ENCODE measurements at places on chromosomes 11 and 22.

DNA sequence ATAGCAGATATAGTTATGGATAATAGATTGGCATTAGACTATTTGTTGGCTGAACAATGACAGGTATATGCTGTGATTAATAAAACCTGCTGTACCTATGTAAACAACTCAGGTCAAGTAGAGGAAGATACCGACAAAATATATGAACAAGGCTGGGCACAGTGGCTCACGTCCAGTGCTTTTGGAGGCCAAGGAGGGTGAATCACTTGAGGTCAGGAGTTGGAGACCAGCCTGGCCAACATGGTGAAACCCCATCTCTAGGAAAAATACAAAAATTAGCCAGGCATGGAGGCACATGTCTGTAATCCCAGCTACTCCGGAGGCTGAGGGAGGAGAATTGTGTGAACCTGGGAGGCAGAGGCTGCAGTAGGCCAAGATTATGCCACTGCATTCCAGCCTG is 14.0 kb upstream of the CHKA start:
- DNase-seq, result no peak

- peak; percentile 0 for DNase-seq
These were observed at the start of gene NAALAD2 for GRCh38 chr11:90134478-90135003. NAALAD2 (plus strand) TSS chr11:90134663; CDS start chr11:90134759, 96 bp downstream.

DNA sequence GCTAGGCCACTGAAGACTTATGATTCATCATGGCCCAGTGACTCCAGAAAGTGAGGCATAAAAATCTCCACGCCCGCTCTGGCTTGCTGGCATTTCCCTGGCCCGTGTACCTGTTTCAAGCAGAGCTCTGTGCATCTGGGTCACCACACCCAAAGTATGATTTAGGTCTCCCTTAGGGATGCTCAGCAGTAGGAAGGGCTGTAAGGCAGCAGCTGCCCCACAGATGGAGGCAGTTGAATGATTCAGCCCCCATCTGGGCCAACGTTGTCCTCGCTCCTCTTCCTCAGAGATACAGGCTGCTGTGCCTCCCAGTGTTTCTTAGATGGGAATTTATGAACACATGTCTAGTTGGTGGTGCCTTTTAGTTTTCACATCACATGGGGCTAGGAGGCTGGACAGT is 21.6 kb downstream of the GPR83 start:
- DNase-seq, result no peak

- DNase-seq, result no peak
These were observed 72.1 kb upstream of the YWHAH start for GRCh38 chr22:31872209-31872608.

DNA sequence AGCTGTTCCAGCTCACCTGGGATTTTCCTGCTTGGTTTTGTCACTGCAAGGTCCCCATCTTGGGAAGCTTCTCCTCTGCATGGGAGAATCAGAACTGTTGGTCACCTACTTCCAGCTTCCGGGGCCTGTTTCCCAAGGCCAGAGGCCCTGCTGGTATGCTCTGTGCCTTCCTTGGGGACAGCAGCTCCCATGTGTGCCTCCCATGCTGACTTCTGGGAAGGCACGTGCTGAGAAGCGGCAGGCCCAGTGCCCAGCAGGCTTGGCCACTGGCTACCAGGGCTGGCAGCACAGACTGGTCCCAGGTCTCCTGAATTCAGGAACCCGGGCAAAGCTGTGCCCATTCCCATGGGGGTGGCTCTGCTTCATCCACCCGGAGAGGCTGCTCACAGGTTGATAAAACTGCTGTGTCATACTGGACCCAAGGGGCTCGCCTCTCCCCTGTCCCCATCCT is 33.8 kb downstream of the MYEOV start:
- no peak for DNase-seq

DNA sequence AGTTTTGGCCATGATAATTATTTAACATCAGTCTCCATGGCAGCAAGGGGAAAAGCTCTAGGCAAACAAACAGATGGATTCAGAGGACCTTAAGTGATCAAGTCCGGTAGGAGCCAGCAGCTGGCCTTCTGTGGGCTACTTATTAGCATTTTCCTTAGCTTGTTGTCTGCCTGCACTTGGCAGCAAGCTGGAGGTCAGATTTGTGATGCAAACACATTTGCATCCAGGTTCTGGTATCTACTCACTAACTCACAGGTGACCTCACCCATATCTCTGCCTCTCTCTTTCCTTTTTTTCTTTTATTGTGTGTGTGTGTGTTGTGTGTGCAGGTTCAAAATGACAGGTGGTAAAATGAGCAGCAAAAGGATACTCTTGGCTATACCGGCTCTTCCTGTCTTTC is 32.3 kb downstream of the ARHGAP42 start:
- DNase-seq, result no peak

DNA sequence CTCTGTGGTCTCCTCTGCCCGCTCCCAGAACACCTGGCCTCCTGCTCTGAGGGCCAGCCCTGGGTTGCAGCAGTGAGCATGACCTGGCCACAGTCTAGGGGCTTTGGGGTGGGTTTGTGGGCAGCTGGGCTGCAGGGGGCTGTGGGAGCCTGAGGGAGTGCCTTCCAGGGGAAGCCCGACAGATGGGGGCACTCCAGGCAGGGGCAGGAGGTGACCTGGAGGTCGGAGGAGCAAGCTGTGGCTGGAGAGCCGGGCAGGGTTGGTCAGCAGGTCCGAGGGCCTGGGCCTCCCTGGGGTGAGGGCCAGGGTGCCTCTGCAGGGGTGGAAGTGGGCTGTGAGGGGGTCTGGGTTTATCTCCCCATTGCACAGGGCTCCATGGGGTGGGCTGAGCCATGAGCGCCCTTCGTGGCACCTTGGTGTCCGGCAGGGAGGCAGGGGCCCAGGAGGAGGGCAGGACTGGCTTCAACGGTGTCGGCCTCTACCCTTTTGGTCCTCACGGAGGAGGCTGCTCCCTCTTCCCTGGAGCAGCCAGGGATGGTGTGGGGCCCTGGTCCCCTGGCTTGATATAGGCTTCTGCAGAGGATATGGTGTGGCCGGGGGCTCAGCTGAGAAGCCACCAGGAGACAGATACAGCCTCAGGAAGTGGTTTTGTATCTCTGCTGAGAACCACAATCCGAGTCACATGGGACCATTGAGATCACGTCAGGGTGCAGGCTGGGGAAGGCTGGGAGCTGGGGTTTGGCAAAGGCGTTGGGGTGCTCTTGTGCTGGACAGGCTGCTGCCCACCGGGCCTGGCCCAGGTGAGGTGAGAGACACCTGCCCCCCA is 22.3 kb downstream of the KCNQ1 start:
- peak; percentile 65 for DNase-seq

DNA sequence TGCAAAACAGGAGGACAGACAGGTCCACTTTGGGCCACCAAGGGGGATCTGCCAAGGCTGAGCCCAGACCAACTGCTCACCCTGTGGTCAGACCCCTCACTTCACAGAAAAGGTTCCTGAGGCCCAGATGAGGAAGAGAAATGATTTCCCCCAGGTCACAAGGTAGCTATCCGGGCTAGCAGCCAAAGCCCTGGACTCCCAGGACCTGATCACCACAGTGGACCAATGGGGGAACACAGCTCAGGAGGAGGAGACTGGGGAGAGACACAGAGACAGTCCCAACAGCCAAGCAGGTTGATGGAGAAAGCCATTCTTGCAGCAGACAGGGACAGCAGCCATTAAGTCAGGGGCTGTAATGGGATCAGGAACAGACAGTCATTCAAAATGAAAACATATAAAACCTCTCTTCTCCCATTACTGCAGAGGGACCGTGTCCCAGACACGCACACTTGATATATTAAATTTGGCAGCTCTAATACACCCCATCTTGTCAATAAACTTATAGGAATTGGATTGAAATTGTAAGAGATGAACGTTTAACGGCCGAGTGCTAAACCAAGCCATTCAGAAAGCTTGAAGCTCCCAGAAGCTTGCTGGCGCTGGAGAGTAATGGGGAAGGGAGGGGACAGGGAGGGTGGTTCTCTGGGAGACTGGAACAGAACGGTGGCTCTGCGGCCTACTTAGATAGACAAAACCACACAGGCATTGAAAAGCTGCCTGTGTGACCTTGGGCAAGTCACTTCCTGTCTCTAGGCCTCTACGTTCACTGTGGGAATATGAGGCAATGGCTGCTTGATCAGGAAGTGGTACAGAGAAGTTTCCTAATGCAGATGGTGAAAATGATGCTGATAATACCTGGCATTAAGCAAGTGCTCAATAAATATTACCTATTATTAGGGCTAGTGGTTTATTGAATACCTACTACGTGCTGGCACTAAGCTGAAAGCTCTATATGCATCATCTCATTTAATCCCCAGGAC is 16.0 kb downstream of the ZMAT5 start:
- DNase-seq, result no peak

- no peak for DNase-seq
These were observed 44.9 kb downstream of the GNB1L start for GRCh38 chr22:19809741-19810140.

GRCh38 chr11:70175236-70175698 is 27.8 kb upstream of the FADD start:
- no peak for DNase-seq

DNA sequence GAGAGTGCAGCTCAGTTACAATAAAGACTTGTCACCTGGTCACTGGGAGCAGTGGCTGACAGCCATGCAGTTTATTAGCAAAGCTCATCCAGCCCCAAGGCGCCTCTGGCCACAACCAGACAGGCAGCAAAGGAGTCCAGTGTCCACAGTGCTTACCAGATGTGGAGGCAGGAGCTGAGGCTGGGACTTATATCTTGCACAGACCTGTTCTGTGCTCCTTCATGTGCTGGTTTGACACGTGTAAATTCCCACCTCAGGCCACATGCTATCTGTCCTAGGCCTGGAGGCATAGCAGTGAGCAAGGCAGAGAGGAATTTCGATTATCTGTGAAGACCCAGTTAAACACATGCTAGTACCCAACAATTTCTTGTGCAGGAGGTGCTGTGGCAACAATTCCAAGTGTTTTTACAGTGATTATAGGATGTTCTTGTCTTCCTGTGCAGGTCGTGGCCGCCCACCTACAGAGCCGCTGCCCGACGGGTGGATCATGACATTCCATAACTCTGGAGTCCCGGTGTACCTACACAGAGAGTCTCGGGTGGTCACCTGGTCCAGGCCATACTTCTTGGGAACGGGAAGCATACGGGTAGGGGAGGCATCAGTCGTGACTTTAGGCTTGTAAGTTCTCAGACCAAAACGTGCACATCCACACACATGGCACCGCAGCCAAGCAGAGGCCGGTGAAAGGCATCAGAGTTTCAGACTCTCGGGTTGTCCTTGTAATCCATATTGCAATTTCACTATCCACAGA is 9.4 kb downstream of the DGCR8 start:
- no peak for DNase-seq

DNA sequence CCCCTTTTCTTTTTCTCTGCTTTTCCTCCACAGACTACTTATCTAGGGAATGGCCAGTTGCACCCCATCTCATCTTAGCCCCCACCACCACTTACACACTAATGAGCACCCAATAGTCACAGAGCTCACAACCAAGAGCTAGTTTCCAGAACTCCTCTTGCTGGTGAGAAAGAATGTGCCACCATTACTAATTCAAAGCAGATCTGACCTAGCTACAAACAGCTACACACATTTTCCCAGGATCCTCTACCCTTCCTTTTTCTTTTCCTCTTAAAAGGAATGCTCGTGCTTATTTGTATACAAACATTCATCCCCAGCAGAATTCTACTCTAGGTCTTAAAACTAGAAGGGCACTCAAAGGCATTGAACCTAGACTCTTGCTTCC is 136.8 kb downstream of the CD44 start:
- DNase-seq, result no peak

DNA sequence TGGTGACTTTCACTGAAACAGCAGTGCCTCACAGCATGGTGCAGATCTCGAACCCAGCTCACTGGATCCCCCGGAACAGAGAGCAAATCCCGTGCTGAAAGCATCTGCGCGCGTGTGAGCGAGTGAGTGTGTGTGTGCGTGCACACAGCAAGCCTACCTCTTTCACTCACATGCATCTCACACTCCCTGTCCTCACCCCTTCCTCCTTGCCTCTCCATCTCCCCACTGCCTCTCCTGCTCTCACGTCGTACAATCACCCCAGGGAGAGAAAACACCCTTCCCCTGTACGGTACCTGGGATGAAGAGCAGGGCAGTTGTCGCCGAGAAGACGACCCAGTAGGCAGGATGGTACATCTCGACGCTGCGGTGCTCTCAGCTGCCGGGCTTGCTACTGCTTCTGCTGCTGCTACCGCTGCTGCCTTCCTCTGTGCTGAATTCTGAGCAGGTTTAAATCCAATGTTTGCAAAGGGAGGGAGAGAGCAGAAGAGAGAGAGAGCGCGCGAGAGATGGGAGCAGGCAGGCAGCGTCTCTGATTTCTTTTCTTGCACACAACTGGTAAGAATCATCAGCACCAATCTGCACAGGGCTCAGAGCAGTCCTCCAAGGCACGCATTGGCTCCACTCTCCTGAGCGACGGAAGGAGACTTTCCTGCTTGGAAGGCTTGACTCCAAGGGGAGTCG is at the start of gene OPCML:
OPCML (minus strand) TSS at position 531 of the 681 bp plus-strand sequence.
- DNase-seq, result no peak

DNA sequence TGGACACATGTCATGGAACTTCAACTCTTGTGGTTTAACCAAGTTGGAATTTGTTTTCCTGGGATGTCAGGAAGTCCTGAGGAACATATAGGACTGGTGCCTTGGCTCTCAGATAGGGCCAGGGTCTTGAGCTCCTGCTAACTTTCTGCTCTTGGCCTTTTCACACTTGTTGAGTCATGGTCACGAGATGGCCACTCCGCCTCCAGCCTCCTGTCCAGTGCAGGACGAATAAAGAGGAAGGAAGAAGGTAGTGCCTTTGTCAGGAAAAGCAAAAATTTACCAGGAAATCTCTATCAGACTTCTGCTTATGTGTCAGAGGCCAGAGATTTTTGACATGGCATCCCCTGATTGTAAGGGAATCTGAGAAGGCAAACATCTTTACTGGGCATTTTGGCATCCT is 89.1 kb upstream of the ARHGAP20 start:
- no peak for DNase-seq

GRCh38 chr11:28243061-28243460 is 134.9 kb downstream of the METTL15 start:
- DNase-seq, result no peak

- DNase-seq, result no peak
These were observed 692 bp upstream of the MOB2 start for GRCh38 chr11:1487091-1487850.

DNA sequence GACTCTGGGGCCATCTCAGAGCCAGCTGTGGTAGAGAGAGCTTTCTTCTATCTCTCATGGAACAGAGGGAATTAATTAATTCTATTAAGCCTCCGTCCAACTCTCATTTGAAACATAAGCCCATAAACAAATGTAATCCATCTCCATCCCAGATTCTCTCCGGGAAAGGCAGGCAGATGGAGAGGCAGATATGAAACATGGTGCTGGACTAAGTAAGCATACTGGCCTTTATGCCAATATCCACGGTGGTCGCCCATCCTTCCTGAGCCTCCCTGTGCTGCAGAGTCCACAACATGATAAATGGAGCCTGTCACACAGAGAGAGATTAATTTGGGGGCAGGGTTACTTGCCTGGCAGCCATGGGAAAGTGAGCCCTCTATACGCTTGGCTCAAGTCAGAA is 44.8 kb downstream of the PRR5L start:
- DNase-seq, result no peak
